ENCODE measurements at places on chromosomes 7 and 10.
A peak's percentile ranks its signal among the peaks of the same experiment; 100 is the strongest.

DNA sequence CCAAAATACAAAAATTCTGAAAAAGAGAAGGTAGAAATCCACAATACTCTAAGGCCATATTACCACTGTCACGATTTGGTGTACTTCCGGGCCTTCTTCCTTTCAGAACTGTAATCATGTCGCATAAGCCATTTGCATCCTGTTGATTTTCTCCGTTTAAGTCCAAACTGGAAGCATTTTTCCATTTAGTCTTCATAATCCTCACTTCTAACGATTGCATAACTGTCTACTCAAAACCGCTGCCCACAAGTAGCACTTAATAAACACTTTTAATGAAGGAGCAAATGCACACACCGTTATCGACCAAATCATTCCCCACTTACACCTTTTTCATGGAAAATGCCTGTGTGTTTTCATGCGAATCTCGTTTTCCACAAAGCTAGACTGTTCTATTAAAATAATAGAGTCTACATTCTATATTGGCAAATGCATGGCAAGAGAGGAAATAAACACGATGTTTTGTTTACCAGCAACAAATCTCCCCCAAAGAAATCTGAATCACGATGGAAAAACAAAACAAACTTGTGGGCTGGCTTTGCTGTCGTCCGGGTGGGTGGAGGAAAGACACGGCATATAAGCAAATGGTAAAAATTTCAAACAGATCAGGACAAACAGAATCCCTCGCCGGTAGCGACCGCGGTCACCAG is 1.0 kb downstream of the ATE1 start:
- DNase-seq, result no peak

- peak; percentile 37 for DNase-seq
These were observed 4.1 kb upstream of the TAS2R5 start for GRCh38 chr7:141785706-141786552.

DNA sequence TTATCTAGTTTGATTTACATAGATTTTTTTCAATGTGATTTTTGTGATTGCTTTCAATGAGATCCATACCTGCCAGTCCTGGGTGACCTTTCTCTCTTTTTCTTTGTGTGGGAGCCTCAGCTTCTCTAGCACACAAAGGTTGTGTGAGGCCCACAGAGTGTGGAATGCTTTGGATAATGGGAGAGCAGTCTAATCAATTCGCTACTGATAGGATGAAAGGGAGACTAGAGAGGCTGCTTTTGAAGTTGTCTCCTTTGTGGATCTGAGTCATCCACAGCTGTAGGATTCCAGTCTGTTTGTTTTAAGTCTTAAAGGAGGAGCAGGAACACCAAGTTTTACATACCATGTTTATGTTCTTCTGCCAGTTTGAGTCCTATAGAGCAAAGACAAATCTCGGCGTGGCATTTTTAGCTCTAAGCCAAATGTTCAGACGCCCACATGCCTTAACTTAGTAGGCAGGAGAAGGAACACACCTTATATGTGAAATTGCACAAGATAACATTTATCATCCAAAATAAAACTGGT is 330.0 kb downstream of the ARL4A start:
- DNase-seq, result peak; percentile 87

DNA sequence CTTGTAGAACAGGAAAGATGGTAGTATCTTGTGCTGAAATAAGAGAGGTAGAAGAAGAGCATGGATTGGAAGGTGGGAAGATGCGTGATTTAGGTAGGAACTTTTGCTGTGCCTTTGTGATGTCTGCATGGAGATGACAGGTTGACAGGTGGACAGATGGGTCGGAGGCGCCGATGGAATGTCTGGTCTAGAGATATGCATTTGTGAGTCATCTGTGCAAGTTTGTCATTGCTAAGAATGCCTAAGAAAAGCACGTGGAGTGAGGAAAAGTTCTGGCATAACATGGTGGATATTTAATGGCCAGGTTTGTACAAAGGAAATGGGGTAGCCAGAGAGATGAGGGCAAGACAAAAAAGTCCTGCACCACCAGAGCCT is 76.0 kb upstream of the ARMC3 start:
- DNase-seq, result peak; percentile 52

- no peak for DNase-seq
These were observed 11.8 kb downstream of the CUTC start for GRCh38 chr10:99743841-99744240.

- DNase-seq, result no peak
These were observed 5.0 kb upstream of the CCM2 start for GRCh38 chr7:44994877-44995554.

DNA sequence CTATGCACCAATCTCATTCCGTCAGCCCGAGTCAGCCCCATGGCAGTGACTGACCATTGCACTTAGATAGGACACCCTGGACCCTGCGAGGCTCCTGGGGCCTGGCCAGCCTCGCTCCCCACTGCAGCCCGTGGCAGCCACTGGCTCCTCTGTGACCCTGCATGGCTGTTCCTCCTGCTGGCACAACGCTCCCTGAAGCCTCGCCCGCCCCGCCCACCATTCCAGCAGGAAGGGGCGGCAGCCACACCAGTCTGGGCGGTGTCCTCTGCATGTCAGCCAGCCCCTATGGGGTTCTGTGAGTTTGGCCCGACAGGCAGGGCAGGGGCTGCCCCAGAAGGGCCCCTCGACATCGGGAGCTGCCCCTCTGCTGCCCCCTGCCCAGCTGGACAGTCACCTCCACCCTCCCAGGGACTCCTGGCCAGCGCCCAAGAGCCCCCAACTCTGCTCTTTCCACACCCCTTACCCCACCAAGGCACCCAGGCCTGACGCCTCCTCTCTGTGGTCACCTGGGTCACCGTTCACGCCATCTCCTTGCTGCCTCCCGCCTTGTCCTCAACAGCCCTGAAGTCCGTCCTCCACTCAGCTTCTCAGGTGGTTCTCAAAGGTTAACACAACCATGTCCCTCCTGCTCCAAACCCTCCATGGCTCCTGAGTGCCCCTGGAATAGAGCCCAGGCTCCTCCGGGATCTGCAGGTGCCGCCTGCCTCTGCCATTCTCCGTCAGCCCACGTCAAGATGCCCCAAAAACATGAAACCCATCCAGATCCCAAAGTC is 103.5 kb downstream of the MICALL2 start:
- DNase-seq, result no peak

DNA sequence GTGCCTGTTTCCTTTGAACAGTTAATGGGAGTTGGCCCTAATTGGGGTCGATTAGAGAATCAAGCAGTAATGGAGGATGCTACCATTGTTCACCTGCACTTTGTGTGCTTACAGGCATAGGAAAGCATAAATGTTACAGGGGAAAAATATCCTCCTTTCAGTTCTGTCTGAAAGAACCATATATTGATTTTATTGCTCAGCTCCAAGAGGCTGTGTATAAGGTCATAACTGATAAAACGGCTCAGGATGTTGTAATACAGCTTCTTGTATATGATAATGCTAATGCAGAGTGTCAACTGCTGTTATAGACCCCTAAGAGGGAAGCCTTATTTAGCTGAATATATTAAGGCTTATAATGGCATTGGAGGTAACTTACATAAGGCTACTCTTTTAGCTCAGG is 32.9 kb upstream of the AKR1C2 start:
- no peak for DNase-seq

GRCh38 chr10:76763376-76763775 is 874.2 kb downstream of the KCNMA1 start:
- no peak for DNase-seq

- DNase-seq, result no peak
These were observed 305.3 kb upstream of the NFE2L3 start for GRCh38 chr7:25846722-25847121.

- DNase-seq, result no peak
These were observed 21.0 kb upstream of the FRAT2 start for GRCh38 chr10:97355571-97355975.

- DNase-seq, result no peak
These were observed 39.2 kb upstream of the CTTNBP2 start for GRCh38 chr7:117912421-117912820.

- DNase-seq, result no peak
These were observed 15.8 kb downstream of the MACC1 start for GRCh38 chr7:20201380-20201779.

DNA sequence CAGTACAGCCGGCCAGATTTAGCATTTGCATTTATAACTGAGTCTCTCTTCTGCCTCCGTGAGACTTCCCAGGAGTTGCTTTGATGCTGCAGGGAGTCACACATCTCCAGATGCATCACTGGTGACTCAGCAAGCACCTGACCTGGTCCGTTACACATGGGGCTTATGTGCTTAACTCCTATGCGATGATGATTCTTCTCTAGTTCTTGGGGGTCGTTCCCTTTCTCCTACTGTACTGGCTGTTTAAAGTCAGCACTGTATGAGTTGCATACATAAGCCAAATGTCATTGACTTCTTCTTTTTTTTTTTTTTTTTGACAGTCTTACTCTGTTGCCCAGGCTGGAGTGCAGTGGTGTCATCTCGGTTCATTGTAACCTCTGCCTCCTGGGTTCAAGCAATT is 13.0 kb upstream of the AKR1E2 start:
- DNase-seq, result no peak

DNA sequence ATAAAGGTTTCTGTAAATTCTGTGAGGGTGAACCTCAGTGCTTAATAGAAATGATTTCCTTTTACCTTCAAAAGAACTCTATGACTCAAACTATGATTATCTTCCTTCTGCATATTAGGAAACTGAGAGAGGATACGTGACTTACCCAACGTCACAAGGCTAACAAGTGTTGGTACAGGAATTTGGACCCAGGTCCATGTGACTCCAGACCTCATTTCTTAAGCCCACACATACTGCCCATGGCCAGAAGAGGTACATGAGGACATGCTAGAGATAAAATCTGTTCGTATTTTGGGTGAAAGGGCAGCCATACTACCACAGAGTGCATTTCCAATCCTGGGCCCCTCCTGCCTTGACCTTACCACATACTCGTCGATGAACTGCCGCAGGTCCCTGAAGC is 61.5 kb upstream of the TM9SF3 start:
- no peak for DNase-seq

GRCh38 chr10:101291331-101292193 is 62.3 kb upstream of the LBX1 start:
- peak; percentile 67 for DNase-seq

- DNase-seq, result no peak
These were observed 36.4 kb upstream of the JCAD start for GRCh38 chr10:30095631-30096422.

- no peak for DNase-seq
These were observed 33.2 kb upstream of the TPK1 start for GRCh38 chr7:144869082-144869481.

DNA sequence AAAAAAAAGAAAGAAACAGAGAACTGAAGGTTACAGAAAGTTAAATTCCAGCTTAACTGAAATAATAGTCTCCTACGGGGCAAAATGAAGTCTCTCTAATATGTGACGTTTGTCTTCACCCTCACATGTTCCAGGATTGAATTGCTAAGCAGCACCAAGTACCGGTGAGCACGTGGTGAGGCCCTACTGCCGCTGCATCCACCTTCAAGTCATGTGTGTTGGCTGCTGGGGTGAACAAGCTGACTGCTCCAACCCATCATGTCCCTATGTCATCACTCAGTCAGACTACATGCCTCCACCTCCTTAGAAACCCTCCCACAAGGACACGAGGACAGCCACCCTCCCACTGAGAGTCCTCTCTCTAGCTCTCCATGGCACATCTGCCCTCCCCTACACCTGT is 35.4 kb upstream of the NPFFR1 start:
- DNase-seq, result no peak

DNA sequence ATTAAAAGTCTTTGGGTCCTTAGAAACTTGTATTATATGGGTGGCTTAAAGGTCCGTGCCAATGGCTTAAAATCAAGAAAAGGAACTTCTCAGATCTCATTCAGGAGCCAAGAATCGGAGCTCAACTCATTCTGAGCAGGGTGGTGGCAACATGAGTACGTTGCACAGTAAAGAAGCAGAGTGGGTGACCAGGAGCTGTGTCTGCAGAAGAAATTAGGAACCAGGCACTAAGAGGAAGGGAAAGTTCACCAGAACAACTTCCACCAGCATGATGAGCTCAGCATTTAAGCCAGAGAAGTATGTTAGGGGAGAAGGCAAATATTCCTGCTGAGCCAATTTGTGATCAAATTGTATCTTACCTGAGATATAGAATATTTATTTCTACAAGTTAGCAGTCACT is 236.0 kb upstream of the NRP1 start:
- no peak for DNase-seq

GRCh38 chr7:26439521-26440232 is 148.0 kb downstream of the SNX10 start:
- DNase-seq, result no peak

- no peak for DNase-seq
These were observed 51.5 kb downstream of the PFKFB3 start for GRCh38 chr10:6254201-6254600.

DNA sequence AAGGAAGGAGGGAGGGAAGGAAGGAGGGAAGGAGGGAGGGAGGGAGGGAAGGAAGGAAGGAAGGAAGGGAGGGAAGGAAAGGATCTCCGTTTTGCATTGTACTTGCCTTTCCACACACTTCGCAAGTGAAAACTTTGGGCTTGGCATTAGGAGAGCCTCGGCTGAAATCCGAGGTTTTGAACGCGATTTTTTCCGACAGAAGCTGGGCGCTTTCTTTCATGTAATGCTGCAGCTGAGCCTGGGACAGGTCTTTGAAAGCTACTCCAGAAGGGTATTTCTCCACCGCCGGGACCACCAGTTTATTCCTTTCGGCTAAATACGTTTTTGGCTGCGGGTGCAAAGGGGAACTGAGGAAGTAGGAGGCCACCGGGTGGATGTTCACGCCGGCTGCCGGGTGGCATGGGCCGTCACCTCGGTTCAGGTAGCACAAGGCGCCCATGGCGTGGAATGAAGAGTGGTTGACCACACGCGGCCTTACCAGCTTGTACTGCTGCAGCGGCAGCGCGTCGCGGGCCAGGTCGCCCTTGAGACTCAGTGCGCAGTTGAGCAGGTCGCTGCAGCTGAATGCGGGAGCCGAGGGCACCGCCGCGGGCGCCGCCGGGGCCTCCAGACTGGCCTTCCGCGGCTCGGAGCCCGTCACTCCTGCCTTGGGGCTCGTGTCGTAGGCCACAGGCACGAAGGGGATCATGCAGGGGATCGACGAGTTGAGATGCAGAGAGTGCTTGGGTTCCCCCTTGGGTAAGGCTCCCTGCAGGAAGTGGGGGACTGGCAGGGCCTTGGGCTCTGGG is 825 bp downstream of the FEZF1 start:
- DNase-seq, result no peak

DNA sequence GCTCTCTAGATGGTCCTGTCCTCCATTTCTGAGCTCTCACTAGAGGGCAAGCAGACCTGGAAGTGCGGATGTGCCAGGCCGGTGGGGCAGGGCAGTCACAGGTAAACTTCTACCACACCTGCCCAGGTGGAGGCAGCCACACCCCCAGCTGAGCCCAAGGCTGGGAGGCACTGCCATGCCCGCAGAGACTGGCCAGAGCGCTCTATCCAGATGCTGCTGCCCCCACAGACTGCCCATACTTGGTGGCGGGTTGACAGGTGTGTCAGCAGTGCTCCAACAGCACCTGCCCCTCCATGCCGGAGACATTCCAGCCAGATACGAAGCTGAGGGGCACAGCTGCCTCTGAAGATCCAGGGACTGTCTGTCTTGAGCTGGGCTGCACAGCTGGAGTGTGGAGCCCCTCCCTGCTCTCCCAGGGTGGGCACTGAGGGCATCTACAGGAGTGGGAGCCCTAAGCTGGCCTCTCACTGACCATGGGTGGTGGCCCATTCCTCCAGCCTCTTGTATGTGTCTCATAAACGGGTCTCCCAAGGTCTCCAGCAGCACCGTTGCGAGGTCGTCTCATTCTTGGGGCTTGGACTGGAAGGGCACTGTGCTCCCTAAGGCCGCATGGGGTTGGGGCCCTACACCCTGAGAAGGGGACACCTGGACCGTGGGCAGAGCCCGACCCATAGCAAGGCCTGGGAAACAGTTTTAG is 38.2 kb upstream of the PPIF start:
- no peak for DNase-seq
